Muscle of leg (tissue), 16 donors: ENCODE measurements at places on chromosomes 5 and 9.

GRCh38 chr5:55110217-55110616 lies 7.8 kb downstream of the GZMA start:
- no peaks in the 10 kb centered on the region for H3K36me3 ChIP-seq
- H3K27me3 ChIP-seq: no peaks in the 10 kb centered on the region
- DNase-seq: peak; percentile 37
- H3K4me3 ChIP-seq: no peak overlapping the region
- no peaks in the 10 kb centered on the region for H3K4me1 ChIP-seq

DNA sequence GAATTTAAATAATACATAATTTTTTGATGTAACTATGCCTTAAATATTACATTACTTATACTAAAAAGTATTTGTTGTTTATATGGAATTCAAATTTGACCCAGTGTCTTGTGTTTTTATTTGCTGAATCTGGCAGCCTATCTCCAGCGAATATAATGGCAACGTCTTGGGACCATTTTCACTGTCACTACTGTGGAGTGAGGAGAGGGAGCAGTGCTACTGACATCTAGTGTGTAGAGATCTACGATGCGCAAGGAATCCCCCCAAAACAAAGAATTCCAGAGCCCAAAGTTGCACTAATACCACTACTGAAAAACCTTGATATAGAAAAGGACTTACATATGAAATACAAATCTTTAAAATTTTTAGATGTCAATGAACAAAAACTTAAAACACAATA lies 314.4 kb downstream of the DRD1 start:
- peaks cover 2% of the 10 kb centered on the region for H3K27me3 ChIP-seq
- no peak overlapping the region for H3K4me3 ChIP-seq
- no peaks in the 10 kb centered on the region for H3K36me3 ChIP-seq
- no peaks in the 10 kb centered on the region for H3K4me1 ChIP-seq

GRCh38 chr5:10746711-10747110 lies 14.3 kb downstream of the DAP start:
- H3K27me3 ChIP-seq: no peaks in the 10 kb centered on the region
- H3K4me3 ChIP-seq: no peak overlapping the region
- peaks cover 63% of the 10 kb centered on the region for H3K36me3 ChIP-seq
- H3K27ac ChIP-seq: no peak overlapping the region

GRCh38 chr9:127530206-127530941 lies 79.1 kb downstream of the LRSAM1 start:
- peaks cover 43% of the 10 kb centered on the region for H3K36me3 ChIP-seq
- no peak overlapping the region for H3K4me3 ChIP-seq
- no peak overlapping the region for H3K27ac ChIP-seq

DNA sequence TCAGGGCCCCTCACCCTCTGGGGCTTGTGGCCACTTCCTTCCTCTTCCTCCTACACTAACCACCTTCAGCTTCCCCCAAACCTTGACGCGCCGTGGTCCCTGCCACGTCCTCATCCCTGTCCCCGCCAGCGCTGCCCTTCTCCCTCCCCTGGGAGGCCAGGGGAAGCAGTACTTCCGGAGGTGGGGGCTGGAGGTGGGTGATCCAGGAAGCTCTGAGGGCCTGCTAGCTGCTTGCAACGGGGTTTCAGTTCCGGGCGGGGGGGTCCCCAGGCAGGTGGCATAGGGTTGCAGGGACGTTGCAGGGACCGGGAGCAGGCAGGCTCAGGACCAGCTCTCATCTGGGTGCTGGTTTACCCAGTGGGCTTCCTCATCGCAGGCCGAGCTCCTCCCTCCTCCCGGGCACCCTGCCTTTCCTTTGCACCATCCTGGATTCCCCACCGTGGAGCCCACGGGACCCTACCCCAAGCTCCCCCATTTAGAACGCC lies 70.0 kb downstream of the RXRA start:
- H3K4me1 ChIP-seq: peaks cover 42% of the 10 kb centered on the region
- no peaks in the 10 kb centered on the region for H3K27me3 ChIP-seq
- no peak overlapping the region for H3K27ac ChIP-seq
- peaks cover 11% of the 10 kb centered on the region for H3K36me3 ChIP-seq
- no peak overlapping the region for H3K4me3 ChIP-seq

GRCh38 chr9:137280474-137281344 lies 3.2 kb downstream of the TOR4A start:
- H3K27ac ChIP-seq: no peak overlapping the region
- H3K27me3 ChIP-seq: peaks cover 53% of the 10 kb centered on the region
- H3K4me1 ChIP-seq: peaks cover 46% of the 10 kb centered on the region

- no peak overlapping the region for H3K4me3 ChIP-seq
- no peak for DNase-seq
- peaks cover 6% of the 10 kb centered on the region for H3K27me3 ChIP-seq
- H3K27ac ChIP-seq: no peak overlapping the region
Measured at GRCh38 chr9:134881313-134881670, 682 bp downstream of the FCN2 start.

- H3K36me3 ChIP-seq: peaks cover 4% of the 10 kb centered on the region
- H3K27ac ChIP-seq: no peak overlapping the region
- H3K4me3 ChIP-seq: no peak overlapping the region
- DNase-seq: no peak
- H3K4me1 ChIP-seq: peaks cover 11% of the 10 kb centered on the region
Measured at GRCh38 chr9:93240891-93241334, 57.0 kb downstream of the WNK2 start.

- H3K4me1 ChIP-seq: no peaks in the 10 kb centered on the region
- H3K27me3 ChIP-seq: no peaks in the 10 kb centered on the region
- no peak overlapping the region for H3K4me3 ChIP-seq
- DNase-seq: no peak
- no peak overlapping the region for H3K27ac ChIP-seq
Measured at GRCh38 chr9:101270302-101270701, 114.5 kb downstream of the BAAT start.

GRCh38 chr5:142897328-142897727 lies 127.2 kb downstream of the ARHGAP26 start:
- H3K4me3 ChIP-seq: no peak overlapping the region
- DNase-seq: no peak
- no peak overlapping the region for H3K27ac ChIP-seq
- H3K4me1 ChIP-seq: peaks cover 7% of the 10 kb centered on the region
- H3K36me3 ChIP-seq: peaks cover 9% of the 10 kb centered on the region

- DNase-seq: no peak
- H3K4me1 ChIP-seq: peaks cover 12% of the 10 kb centered on the region
- no peak overlapping the region for H3K4me3 ChIP-seq
- H3K36me3 ChIP-seq: no peaks in the 10 kb centered on the region
- no peaks in the 10 kb centered on the region for H3K27me3 ChIP-seq
Measured at GRCh38 chr5:74539986-74540385, 100.5 kb downstream of the ENC1 start.

- H3K4me1 ChIP-seq: no peaks in the 10 kb centered on the region
- H3K27me3 ChIP-seq: no peaks in the 10 kb centered on the region
- peaks cover 40% of the 10 kb centered on the region for H3K36me3 ChIP-seq
- DNase-seq: no peak
Measured at GRCh38 chr9:2798423-2798822, 45.5 kb downstream of the PUM3 start.

DNA sequence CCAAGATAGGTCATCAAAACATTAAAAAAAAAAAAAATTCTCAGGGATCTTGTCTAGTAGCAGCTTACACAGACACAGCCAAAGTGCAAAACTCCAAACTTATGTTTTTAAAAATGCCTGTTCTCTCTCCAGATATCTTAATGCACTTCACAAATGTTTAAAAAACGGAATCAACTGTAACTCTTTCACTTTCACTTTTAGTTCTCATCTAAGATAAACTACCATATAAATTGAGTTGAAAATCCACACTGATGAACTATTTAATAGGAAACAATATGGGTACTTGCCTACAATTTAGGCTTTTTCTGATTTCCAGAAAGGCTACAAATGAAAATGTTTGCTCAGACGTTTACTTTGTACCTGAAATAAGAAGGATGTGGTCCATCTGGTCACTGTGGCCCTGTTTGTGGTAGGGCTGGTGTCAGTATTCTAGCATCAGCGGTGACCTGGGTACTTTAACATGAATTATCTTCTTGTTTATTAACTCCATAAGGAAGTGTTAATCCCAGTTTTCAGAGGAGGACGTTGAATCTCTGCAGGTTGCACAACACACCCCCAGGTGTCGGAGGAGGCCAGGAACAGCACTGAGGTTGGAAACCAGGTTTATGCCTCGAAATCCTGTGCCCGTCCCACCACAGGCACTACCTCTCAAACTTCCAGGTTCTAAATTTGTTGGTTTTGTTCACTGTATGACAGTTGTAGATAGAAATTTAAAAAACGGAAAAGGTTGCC lies 13.3 kb upstream of the LPCAT1 start:
- peak overlapping the region; percentile 32 for H3K27ac ChIP-seq
- peaks cover 2% of the 10 kb centered on the region for H3K27me3 ChIP-seq
- H3K4me1 ChIP-seq: peaks cover 5% of the 10 kb centered on the region
- H3K36me3 ChIP-seq: no peaks in the 10 kb centered on the region
- DNase-seq: peak; percentile 32

DNA sequence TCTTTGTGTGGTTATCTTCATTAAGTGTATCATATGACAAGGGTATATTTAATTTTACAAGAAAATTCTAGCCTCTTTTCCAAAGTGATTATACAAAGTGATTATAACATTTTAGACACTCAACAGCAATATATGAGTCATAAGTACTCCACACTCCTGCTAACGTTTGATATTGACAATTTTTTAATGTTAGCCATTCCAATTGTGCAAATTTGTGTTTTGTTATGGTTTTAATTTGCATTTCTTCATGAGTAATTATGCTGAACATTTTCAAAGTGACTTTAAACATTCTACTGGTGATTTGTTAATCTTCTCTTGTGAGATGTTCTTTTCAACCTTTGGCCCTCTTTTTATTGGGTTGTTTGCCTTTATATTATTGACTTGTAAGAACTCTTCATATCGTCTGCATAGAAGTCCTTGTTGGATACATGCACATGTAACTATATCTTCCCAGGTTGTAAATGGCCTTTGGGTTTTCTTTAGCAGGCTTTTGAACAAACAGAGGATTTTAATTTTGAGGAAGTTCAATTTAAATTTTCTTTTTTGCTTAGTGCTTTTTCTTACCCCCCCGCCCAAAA lies 771.6 kb upstream of the ZNF608 start:
- H3K4me1 ChIP-seq: no peaks in the 10 kb centered on the region
- no peak for DNase-seq
- H3K27me3 ChIP-seq: no peaks in the 10 kb centered on the region
- H3K36me3 ChIP-seq: no peaks in the 10 kb centered on the region

DNA sequence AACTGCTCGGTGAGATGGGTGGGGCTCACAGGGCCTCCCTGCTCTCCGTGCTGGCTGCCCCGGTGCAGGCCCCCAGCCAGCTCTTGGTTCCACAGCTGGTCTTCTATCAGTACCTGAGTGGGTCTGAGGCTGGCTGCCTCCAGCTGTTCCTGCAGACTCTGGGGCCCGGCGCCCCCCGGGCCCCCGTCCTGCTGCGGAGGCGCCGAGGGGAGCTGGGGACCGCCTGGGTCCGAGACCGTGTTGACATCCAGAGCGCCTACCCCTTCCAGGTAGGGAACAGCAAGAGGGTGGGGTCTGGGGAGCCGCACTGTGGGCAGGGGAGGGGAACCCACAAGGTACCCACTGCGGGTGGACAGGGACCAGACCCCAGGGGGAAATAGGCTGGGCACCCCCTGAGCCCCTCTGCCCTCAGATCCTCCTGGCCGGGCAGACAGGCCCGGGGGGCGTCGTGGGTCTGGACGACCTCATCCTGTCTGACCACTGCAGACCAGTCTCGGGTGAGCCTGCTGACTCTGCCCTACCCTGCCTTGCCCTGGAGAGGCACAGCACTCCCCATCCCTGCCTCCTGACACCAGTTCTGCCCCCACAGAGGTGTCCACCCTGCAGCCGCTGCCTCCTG lies 2.8 kb downstream of the MAMDC4 start:
- no peak overlapping the region for H3K27ac ChIP-seq
- peaks cover 20% of the 10 kb centered on the region for H3K36me3 ChIP-seq
- H3K4me3 ChIP-seq: no peak overlapping the region
- DNase-seq: peak; percentile 11
- H3K27me3 ChIP-seq: no peaks in the 10 kb centered on the region

DNA sequence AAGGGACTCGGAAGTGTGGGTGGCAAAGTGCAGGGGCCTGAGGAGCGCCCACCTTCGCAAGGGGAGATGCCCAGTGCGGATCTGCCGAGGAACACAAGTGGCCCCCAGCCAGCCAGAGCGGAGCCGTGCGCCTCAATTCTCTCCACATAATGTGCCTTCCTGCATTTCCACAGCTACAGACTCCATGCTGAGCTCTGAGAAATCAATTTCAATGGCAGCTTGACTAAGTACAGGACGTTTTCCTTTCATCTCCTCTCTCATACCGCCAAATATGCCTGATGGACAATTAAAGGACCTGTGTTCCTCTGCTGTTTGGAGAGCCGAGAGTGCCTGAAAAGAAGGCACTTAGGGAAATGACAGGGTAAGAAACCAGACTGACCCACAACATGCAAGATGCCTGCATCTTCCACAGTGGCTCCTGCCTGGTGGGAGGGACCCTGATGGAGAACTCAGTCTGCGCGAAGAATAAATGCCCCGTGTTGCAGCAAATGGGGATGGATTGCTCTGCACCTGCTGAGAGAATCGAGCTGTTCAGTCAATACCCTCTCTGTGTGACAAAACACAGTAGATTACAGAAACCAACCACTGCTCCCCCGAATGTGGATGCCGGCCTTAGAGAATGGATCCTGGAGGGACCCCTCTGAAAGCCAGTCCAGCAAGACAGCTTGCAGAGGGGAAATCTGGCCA lies 38.6 kb upstream of the OLFM1 start:
- H3K4me1 ChIP-seq: no peaks in the 10 kb centered on the region
- no peak overlapping the region for H3K4me3 ChIP-seq
- H3K36me3 ChIP-seq: no peaks in the 10 kb centered on the region

- H3K4me1 ChIP-seq: no peaks in the 10 kb centered on the region
- no peak overlapping the region for H3K27ac ChIP-seq
- DNase-seq: no peak
- no peaks in the 10 kb centered on the region for H3K36me3 ChIP-seq
- H3K27me3 ChIP-seq: peaks cover 15% of the 10 kb centered on the region
- H3K4me3 ChIP-seq: no peak overlapping the region
Measured at GRCh38 chr9:97046228-97046627, 7.3 kb upstream of the CTSV start.

DNA sequence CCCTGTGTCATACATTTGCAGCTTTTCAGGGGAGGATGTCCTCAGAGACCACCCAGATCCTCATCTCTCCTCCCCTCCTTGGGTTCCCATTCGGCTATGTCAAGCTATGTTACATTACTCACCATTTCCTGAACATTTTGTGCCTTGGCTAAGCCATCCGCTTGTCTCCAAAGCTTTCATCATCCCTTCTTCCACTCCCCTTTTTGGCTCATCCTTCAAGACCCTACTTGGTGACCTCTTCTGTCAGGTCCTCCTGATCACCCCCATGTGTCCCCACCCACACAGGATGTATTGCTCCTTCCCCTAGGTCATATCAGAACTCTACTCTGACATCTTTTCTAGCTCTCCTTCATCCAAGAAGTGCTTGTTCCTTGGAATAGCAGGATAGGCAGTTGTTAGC lies 81.8 kb downstream of the BOD1 start:
- no peak overlapping the region for H3K4me3 ChIP-seq
- no peak overlapping the region for H3K27ac ChIP-seq
- H3K4me1 ChIP-seq: peaks cover 5% of the 10 kb centered on the region
- no peaks in the 10 kb centered on the region for H3K36me3 ChIP-seq
- H3K27me3 ChIP-seq: no peaks in the 10 kb centered on the region
- no peak for DNase-seq

- H3K27ac ChIP-seq: no peak overlapping the region
- H3K4me3 ChIP-seq: no peak overlapping the region
- H3K36me3 ChIP-seq: no peaks in the 10 kb centered on the region
- H3K4me1 ChIP-seq: peaks cover 35% of the 10 kb centered on the region
- DNase-seq: no peak
- peaks cover 55% of the 10 kb centered on the region for H3K27me3 ChIP-seq
Measured at GRCh38 chr5:141809380-141810096, 68.7 kb downstream of the PCDH1 start.

- no peak overlapping the region for H3K27ac ChIP-seq
- no peak overlapping the region for H3K4me3 ChIP-seq
- no peaks in the 10 kb centered on the region for H3K36me3 ChIP-seq
- no peak for DNase-seq
- no peaks in the 10 kb centered on the region for H3K27me3 ChIP-seq
Measured at GRCh38 chr9:3971391-3972082, 328.3 kb downstream of the GLIS3 start.
